HTR-8/SVneo (cell line): ENCODE measurements at places on chromosomes 2 and 18.

- DNase-seq, result no peak
Observed at GRCh38 chr2:189391201-189391600, 50.1 kb upstream of the WDR75 start.

- no peak for DNase-seq
Observed at GRCh38 chr2:207185372-207185771, 19.6 kb upstream of the KLF7 start.

- DNase-seq, result no peak
Observed at GRCh38 chr2:110840508-110840907, 108.1 kb downstream of the ACOXL start.

DNA sequence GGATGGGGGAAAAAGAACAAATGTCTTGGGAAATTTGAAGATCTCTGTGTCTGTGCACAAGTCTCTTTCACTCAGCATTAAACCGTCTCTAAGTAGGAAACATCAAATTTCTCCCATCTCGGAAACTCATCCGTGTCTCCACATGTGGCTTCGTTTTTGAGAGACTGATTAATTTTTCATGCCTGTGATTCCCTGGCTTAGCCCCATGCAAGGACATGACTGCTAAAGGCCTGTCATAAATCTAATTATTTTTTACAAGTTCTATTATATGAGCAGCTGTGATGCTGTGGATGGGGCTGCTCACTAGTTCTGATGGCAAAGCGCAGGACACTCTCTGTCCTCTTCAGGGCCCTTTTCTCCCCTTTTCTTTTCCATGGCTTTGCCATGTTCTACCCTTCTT, 129.1 kb downstream of the RGPD3 start:
- DNase-seq, result no peak

DNA sequence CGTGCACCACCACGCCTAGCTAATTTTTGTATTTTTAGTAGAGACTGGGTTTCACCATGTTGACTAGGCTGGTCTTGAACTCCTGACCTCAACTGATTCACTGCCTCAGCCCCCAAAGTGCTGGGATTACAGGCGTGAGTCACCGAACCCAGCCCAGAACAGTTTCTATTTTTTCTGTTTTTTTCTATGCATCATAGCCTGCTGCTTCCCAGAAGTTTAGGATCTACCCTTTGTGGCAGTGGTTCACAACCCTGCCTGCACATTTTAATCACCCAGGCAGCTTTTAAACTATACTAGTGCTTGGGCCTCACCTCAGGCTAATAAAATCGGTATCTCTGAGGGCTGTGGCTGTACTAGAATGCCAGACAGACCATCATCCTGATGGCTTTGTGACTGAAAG, 39.7 kb upstream of the SOCS6 start:
- no peak for DNase-seq

- DNase-seq, result no peak
Observed at GRCh38 chr2:55876429-55877086, 47.0 kb downstream of the EFEMP1 start.

DNA sequence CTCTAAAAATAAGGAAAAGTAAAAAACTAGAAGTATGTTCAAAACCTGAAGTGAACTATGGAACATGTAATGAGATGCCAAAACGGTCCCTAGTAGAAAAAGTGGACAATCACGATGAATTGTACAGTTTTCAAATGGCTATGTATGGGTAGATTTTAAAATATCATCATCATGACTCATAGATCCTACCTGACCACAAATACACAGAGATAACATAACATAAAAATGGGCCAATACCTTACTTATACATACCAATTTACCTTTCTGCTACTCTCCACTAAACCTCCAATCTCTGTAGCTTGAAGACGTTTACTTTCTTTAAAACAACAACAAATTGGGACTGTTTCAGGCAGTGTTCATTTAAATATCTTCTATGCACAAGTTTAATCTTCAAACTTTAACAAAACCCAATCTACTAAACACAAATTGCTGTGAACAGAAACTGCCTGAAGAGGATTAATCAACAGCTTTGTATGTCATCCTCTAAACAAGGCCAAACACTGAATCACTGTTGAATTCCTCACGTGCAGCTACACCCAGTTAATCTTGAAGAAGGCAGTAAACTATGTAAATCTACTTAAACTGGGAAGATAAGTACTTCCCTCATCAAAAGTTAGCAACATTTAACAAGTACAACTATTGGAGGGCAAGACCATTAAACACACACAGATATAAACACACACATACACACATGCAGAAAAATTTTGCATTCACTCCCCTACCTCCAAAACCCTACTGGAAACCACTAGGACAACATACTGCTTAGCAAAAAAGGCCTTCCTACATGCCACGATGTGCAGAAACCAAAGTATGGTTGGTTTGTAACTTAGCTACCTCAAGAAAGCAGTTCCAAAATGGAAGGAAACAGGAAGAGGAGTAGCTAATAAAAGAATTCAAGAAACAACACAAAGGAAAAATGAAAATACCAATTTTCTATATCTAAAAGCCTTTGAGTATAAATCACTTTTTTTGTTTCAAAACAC, 90.3 kb downstream of the RBMS1 start:
- no peak for DNase-seq
